ENCODE measurements at places on chromosomes 11 and 22. TPM values are rescaled to one million over a fixed set of nuclear protein-coding genes. Genes with fewer than 3 reads are reported as not detected.

OR10A2 gene
- total RNA-seq = not detected

MMP1 gene
- total RNA-seq = not detected

GRCh38 chr11:1906611-1907423, 12.7 kb upstream of the TNNT3 start:
- no peak for DNase-seq

GRCh38 chr11:1382831-1383607, 6.7 kb upstream of the BRSK2 start:
- peak; percentile 79 for DNase-seq

- DNase-seq = no peak
These were observed 49.1 kb downstream of the ARHGAP8 start for GRCh38 chr22:44801476-44801875.

- no peak for DNase-seq
These were observed 31.1 kb upstream of the PPARA start for GRCh38 chr22:46119093-46119728.

GRCh38 chr11:47987781-47988180, 7.4 kb downstream of the PTPRJ start:
- no peak for DNase-seq

DNA sequence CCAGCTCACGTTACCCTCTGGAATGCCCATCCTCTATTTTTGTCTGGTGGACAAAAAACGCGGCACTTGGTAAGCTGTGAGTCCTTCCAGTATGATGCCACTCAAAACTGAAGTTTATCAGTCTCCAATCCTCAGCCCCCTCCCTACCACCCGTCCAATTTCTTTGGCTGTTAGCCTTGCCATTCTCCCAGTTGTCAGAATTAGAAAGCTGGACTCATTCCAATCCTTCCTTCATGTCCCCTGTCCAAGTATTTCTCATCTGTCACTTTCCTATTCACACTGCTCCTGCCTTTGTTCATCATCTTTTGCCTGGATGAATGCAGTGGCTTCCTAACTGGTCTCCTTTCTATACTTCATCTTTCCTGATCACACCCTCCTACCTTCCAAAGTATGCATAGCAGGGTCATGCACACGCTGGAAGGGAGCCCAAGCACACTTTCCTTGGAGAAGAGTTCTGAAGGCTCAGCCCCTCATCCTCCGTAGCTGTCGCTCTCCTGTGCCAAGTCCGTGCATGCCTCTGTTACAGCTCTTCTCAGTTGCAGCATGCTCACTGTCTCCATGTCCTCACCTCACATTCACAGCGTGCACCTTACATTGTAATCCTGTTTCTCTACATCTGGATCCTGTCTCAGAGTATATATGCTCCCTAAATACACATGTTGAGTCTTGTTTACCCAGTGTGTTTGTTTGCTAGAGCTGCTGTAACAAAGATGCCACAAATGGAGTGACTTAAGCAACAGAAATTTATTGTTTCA, 19.4 kb downstream of the APLP2 start:
- DNase-seq = peak; percentile 24

Data from heart right ventricle (tissue), 16 donors.